ENCODE measurements at places on chromosomes 1 and 21.
A peak's percentile ranks its signal among the peaks of the same experiment; 100 is the strongest.

- DNase-seq, result no peak
Observed at GRCh38 chr1:86089765-86090164, 66.8 kb downstream of the COL24A1 start.

- DNase-seq, result no peak
Observed at GRCh38 chr1:114112775-114113174, 40.9 kb downstream of the SYT6 start.

GRCh38 chr1:228865627-228866330 lies 130.5 kb downstream of the RHOU start:
- DNase-seq, result no peak

- DNase-seq, result no peak
Observed at GRCh38 chr1:233356705-233356987, 29.1 kb downstream of the MAP3K21 start.

- no peak for DNase-seq
Observed at GRCh38 chr1:92575123-92575522, 88.4 kb upstream of the GFI1 start.

- DNase-seq, result peak; percentile 35
Observed at GRCh38 chr1:162023547-162024501, at the start of gene OLFML2B. Gene OLFML2B, minus strand, starts transcription at chr1:162023869. Its CDS starts 439 bp downstream, at chr1:162023430.

DNA sequence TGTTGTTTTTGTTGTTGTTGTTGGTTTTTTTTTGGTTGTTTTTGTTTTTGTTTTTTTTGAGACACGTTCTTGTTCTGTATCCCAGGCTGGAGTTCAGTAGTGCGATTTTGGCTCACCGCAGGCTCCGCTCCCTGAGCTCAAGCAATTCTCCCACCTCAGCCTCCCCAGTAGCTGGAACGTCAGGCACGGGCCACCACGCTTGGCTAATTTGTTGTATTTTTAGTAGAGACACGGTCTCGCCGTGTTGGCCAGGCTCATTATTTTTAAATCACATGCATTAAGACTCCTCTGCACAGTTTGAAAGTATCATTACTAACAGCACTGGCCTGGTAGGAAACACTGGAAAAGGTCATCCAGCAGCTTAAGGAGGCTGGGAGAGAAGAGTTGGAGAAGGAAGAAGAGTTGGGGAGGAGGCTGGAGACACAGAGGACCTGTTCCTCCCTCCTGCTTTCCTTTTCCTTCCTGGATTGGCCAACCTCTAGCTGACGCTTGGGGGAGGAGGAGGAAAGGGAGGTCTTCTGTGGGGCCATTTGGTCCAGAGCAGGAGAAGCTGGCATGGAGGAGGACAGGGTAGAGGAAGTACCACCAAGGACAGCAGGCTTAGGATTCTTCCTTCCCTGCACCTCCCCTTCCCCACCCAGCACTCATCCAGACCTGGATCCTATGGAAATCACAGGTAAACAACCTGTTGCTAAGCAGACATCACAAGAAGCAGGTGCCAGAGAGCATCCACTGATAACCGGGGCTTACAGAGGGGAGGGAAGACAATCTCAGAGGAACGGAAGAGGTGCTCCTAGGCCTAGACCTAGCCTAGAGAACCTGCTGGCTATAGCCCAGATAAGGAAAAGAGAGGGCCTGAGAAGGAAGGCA lies 71.9 kb upstream of the GOLT1A start:
- DNase-seq, result no peak

- DNase-seq, result no peak
Observed at GRCh38 chr1:98005326-98006010, 84.6 kb upstream of the DPYD start.

- DNase-seq, result no peak
Observed at GRCh38 chr1:115829947-115830346, 11.0 kb downstream of the NHLH2 start.

DNA sequence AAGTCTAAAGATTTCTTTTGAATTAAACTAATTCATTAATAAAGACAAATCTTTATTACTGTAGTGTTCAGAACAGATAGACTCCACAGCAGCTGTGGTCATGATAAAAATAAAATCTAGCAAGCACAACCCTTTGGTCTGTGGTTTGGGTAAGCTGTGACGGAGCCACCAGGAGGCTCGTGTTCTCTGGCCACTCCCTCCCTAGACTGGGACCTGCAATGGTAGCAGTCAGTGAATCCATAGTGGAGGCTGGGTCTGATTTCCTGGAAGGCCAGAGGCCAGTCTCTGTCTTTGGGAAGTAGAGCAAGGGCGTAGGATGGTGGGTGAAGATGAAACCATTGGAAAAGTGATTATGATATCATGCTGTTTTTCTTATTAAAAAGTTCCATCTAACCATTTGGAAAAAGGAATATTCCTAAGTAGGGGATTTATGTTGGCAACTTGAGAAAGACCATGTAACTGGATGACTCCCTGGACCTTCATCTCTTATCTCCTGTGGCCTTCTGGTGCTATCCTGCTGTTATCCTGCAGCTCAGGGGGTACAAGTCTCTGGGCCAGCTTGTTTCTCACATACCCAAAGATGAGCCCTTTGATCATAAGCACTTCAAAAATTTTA lies 39.0 kb downstream of the TENT5C start:
- DNase-seq, result no peak

DNA sequence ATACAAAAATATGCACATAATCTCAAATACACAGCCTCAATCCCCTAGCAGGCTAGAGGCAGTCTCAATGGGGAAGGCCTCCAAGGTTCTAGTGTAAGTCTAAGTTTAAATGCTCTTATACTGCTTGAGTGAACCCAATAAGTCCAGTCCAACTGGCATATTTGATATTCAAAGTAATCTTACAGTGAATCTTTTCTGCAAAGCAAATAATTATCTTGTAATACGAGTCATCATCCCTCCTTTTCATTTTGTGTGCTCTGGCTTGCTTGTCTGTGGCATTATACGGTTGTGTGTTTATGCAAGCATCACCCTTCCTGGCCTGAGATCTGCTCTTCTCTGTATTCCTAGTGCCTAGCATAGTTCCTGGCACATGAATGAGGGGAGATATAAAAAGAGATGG lies 166.9 kb upstream of the HMGB4 start:
- DNase-seq, result no peak

- no peak for DNase-seq
Observed at GRCh38 chr21:45202889-45203288, 84.8 kb downstream of the POFUT2 start.

GRCh38 chr1:184664042-184664660 lies 90.5 kb downstream of the EDEM3 start:
- DNase-seq, result peak; percentile 58

- no peak for DNase-seq
Observed at GRCh38 chr1:11761988-11762406, at the start of gene C1orf167. Gene C1orf167, plus strand, starts transcription at chr1:11762193. Its CDS starts 2,208 bp downstream, at chr1:11764401.

DNA sequence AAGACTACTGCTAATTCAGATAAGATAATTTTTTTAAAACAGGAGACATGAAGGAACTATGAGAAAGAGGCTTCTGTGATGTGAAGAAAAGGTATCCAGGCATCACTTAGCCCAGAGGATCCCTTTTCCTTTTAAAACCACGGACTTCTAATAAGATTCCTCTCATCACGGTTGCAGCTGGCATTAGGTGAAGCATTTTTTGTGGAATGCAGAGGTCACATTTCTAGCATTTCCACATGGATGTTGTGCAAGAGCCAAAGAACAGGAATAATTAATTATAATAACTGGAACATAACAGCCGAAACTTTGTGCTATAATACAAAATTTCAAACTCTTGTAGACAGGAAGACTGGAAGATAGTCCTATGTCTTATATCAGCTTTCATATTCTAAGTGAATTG lies 27.6 kb downstream of the CYP2J2 start:
- DNase-seq, result no peak

DNA sequence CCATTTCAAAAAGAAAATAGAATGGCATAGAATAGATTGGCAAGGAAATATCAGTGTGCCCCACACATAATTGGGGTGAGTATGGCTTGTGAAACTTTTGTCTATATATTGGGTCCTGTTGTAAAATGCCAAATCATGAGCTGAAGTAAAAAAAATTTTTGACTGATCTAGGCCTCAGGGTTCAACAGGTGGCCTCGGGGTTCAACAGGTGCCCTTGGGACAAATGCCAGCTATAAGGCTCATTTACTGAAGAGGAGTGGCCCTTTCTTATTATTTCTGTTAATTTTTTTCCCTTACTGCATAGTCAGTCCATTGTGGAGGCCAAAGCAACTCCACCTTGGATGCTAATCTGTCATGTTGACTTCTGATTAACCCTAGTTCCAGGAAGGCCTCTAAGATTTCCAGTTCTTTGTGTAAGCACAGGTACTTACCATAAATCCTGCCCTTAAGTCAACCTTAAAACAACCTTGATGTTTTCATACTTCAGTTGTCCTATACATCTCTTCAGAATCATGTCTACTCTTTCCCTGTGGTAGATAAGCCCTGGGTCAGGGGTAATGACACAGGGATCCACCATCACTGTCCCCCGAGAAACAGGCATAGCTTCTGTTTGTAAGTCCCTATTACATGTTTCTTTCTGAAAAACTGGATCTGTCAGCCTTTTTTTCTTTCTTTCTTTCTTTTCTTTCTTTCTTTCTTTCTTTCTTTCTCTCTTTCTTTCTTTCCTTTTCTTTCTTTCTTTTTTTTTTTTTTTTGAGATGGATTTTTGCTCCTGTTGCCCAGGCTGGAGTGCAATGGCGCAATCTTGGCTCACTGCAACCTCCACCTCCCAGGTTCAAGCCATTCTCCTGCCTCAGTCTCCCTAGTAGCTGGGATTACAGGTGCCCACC lies 16.6 kb upstream of the KDF1 start:
- no peak for DNase-seq

GRCh38 chr1:21005466-21006239 lies 171.0 kb downstream of the EIF4G3 start:
- DNase-seq, result no peak

DNA sequence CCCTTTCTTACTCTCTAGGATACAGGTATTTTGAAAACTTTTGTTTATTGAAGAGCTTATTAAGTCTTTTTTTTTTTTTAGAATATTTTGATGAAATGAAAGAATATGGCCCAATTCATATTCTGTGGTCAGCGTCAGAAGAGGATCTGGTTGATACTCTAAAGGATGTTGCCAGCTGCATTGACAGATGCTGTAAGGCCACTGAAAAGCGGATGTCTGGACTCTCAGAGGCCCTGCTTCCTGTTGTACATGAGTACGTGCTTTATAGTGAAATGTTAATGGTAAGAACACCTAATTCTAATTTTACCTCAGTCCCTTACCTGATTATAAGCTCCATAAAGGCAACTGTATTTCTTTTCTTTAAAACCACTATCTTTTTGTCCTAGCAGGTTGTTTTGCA lies 37.1 kb downstream of the SNX7 start:
- DNase-seq, result no peak

All from kidney capillary endothelial cell (primary cell).